ENCODE measurements at places on chromosomes 2 and 18.

- no peak for DNase-seq
These were observed 221.4 kb downstream of the NDUFA10 start for GRCh38 chr2:239803766-239804115.

DNA sequence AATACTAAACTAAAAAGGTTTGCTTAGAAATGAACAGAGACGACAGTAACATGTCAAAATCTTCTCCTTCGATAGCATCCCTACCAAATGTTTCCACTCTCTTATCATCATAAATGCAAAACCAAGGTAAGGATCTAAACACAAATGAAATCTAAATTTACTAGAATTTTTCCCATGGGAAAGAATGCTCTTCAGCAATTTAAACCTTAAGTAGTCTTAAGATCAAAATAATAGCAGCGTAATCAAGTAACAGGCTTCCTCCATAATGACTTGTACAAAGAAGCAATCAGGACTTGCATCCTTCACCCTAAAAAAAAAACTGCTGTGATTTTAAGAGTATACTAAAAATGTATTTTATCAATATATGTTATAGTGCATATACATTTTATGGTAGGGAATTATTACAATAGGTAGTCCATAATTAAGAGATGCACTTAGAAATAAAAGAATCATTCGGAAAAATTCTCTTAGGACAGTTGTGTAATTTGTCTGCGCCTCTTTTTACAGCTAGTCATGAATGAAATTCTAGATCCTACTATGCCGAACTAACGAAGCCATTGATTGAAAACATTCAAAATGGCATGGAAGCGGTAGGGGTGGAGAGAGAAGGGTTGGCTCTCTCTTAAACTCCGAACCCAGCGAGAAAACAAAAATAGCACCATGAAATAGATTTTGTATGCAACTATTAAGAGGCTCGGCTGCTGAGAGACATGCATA is 1.3 kb downstream of the PGAP1 start:
- peak; percentile 68 for DNase-seq

GRCh38 chr2:148654435-148654834 is 9.9 kb downstream of the EPC2 start:
- DNase-seq: no peak

DNA sequence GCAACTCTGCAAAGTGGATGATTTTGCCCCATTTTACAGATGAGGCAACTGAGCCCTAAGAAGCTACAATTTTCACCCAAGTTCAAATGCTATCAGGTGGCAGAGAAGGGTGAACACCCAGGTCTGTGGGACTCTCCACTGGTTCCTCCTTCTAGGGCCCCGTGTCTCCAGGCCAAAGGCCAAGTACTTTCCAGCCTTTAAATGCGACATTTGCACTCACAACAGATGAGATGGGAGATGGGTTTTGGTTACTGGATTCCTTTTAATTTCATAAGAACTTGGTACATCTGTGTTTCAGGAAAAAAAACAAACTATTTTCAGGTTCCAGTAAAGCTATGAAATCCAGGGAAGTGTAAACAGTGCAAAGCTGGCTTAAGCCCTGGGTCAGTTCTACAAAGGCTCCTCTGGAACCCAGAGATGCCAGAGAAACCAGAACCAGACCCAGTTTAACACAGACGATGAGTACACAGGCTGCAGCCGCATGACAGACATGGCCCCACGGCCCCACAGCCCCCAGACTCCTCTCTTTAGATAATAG is 361.7 kb downstream of the ANAPC1 start:
- DNase-seq: no peak

Data from Karpas-422 (cell line).